Left kidney (tissue), 8 donors: ENCODE measurements at places on chromosomes 5 and 9.

DNA sequence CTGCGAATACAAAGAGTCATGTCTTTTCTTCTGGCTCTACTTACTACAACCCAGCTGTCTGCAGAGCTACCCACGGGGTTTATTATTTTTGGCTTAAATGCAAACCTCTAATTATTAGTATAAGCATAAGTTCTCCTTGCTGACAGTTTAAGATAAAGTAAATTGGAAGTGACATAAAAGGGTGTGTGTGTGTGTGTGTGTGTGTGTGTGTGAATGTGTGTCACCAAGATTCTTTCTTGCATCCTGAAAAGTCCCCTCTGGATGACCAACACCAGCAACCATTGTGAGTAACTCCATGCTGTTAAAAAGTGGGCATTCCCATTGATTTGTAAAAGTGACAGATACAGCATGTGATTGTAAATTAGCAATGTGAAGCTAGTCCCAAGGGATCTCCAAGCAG lies 803.8 kb upstream of the ZNF608 start:
- peak; percentile 56 for DNase-seq

DNA sequence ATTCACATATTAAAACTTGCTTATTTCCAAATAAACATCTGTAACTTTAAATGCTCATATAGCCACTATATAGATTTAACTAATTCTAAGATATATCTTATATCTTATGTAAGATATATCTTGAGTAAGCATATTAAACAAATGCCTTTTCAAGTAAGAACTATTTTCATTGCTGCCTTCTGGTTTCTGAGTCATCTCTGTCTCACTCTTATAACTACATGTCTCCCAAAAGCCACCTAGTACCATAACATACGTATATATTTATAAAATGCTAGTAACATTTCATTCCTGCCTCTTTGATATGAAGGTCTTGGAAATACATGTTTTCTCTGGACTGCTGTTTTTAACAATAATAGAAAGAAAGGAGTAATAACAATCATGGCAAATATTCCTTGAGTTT lies 429.5 kb downstream of the DTWD2 start:
- no peak for DNase-seq

GRCh38 chr9:80156262-80156661 lies 584.5 kb downstream of the TLE4 start:
- DNase-seq, result no peak

DNA sequence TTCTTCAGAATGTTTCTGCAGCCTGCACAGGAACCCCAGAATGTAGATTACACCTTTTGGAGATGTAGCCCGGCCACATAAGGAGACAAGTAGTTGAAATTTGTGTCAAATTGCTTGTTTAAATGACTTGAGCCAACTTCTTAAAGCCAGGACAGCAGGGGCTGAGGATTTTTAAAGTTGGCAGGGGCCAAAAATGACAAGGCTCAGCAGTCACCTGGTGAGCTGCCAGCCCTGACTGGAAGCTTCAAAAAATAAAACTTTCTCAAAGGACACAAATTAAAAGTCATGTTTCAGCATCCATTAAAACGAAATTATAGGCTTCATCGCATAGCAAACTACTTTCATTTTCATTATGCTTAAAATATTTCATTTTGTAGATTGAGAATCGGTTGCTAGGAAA lies 340.3 kb upstream of the WWC1 start:
- DNase-seq, result no peak

DNA sequence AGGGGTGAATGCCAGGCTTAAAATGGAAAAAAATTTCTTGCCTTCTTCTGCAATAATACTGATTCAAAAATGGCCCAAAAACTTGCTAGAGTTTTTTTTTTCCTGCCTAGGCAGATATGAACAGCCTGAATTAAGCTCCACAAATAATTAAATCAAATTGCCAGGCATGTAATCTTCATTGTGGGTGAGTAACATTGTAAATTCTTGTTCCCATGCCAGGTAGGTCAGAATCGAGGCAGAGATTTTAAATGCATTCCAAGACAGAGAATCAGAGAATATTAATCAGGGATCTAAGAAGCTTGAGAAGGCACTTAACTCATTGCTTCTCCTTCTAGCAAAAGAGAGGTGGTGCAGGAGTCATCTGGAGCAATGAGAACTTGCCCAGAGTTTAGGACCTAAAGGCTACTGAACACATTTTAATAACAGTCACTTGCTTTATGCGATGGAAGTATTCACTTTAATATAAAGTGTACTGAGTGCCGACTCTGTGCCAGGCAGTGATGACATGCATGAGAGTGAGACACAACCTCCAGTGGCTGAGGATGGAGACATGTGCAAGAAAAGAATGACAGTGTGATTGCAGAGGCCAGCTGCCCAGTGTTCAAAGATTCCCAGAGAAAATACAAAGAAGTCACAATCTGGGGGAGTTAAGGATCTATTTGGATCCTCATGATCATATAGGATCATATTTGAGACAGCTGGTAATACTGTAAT lies 102.3 kb downstream of the APBA1 start:
- DNase-seq, result no peak

DNA sequence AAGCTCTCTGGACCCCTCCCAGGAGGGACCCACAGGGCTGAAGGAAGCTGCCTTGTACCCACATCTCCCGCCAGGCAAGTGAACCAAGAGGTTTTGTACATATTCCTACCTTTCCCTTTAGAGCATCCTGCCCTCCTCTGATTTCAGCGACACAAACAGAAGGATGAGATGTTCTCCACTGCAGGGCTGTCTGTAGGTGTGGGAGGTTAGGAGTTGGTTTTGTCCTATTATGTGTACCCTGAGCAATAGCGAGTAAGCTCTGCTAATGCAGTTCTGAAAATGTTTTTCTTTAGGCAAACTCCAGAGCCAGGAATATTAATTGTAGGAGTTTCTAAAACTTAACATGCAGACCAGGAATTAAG lies 13.0 kb downstream of the SQSTM1 start:
- DNase-seq, result no peak

GRCh38 chr5:180468732-180469585 lies 25.2 kb upstream of the CNOT6 start:
- no peak for DNase-seq

- DNase-seq, result no peak
These were observed 12.7 kb downstream of the NIPBL start for GRCh38 chr5:36889264-36889663.

- DNase-seq, result no peak
These were observed 1151.6 kb upstream of the CDH9 start for GRCh38 chr5:28190011-28190410.
